ENCODE measurements at places on chromosomes 3 and 15.

GRCh38 chr3:111675846-111676210 lies 80.7 kb upstream of the ZBED2 start:
- no peak for DNase-seq

GRCh38 chr3:176430244-176431037 lies 766.8 kb downstream of the TBL1XR1 start:
- no peak for DNase-seq

DNA sequence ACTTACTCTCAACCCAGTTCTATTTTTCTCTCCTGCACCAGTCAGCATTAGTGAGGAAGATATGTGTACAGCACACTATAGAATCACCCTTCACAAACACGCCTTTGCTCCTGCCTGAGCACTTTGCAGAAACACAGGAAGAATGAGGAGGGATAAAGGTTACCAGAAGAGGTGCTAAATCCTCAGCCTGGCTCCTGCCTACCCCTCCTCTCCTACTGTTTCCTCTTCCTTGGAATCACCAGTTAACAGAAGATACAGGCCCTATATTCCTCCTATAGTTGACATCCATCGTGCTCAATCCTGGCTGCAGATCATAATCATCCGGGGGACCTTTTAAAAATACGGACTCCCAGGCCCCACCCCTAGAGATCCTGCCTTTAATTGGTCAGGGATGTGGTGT lies 28.9 kb downstream of the PARP15 start:
- DNase-seq = no peak

DNA sequence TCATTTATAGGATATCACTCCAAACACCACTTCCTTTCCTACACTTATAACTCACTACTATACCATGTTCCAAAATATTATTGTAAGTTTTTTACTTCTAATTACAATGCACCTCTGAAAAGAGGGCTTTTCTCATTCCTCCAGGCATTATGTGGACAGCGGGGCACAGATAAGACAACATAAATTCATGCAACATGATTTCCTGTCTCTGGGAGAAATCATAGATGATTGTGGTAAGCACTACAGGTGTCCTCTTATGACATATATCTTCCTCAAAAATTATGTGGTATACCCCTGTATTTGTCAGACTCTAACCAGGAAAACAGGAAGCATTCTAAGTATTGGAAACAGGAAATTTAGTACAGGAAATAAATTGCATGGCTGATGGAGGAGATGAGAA lies 45.7 kb upstream of the INO80 start:
- no peak for DNase-seq

- DNase-seq = no peak
Observed at GRCh38 chr3:10867384-10867783, 51.4 kb downstream of the SLC6A11 start.

DNA sequence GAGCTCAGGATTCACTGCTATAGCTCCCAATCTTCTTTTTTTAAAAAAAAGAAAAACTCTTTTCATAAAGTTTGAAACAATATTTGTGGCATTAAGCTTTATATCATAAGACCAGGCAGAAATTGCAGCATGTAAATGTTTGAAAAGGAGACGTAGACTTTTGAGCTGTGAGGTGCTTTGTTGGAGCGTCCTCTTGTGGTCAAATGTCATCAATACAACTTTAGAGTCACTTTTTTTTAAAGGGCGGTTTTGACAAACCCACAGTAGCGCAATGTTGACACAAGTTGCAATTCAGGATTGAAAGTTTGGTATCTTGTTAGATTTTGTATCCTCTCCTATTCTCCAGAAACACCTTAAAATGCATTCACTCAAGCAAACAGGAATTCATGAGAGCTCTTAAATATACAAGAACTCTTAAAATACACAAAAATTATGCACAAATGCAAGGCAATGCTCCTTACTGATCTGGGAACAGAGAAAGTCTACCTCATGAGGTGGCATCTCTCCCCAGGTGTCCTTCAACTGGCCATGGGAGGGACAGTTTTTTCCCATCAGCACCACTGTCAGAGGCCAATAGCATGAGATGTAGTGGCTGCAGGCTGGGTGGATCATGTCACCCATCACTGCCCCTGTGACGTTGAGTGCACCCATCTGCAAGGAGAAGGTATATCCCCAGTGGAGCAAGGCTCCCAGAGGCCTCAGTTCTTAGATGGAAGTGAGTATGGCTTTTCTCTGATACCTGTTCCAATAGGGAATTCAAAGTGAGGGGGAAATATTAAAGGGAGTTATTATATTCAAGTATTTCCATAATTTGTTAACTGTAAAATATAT lies 70.7 kb downstream of the ANXA2 start:
- no peak for DNase-seq

GRCh38 chr15:25608926-25609325 lies 170.1 kb upstream of the UBE3A start:
- DNase-seq = no peak

DNA sequence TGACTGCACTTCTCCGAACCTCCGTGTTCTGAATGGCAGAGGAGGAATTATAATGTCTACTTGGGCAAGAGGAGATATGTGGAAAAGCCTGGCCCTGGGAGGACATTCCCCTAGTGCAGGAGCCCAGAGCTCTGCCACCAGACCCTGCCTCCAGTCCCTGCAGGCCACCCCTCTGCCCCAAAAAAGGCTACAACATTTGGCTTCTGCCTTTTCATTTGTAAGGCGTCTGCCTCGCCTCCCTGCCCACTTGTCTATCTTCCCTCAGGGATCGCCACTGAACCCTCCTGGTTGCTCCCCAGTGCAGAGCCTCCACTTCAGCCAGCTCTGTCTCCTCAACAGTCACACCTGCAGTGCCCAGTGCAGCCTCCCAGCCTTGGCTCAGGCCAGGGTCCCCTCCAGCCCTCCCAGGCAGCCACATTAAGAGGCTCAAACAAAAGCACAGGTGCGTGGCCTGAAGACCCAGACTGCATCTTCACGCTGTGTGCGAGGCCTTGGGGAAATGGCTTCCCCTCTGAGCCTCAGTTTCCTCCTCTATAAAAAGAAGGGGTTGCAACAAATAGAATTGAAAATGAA lies 125.9 kb upstream of the SMAD3 start:
- DNase-seq = no peak

- DNase-seq = no peak
Observed at GRCh38 chr3:21564531-21564930, 186.5 kb downstream of the ZNF385D start.

DNA sequence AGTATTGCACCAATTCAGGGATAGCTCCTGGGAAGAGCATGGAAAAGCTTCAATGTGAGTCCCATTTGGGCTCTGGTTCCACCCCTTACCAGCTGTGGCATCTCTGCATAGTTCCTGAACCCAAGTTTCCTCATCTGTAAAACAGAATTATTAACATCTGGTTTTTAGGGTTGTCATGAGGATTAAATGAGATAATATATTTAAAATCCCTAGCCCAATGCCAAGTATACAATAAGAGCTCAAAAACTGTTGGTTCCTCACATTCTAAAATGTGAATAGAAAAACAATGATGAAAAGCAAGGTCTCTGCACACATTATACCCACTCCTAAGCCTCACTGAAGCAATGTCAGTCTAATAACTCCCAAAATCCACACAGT lies 237.3 kb upstream of the WNT5A start:
- DNase-seq = no peak

DNA sequence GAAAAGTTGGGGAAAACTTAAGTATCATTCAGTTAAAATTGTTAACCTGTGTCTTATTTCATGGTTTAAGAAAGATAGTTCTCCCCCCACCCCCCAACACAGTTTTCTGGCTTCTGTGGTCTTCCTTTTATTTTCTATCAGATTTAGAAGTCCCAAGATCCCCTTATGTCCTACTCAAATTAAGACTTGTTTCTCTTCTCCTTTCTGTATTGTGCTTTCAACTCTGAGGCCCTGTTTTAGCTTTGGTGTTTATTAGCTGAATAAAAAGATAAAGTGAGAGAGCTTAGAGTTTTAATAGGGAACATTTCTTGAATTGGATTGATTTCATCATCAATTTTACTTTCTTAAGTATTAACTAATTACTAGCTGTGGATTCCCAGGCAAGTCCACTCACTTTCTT lies 62.6 kb downstream of the AKAP13 start:
- no peak for DNase-seq

DNA sequence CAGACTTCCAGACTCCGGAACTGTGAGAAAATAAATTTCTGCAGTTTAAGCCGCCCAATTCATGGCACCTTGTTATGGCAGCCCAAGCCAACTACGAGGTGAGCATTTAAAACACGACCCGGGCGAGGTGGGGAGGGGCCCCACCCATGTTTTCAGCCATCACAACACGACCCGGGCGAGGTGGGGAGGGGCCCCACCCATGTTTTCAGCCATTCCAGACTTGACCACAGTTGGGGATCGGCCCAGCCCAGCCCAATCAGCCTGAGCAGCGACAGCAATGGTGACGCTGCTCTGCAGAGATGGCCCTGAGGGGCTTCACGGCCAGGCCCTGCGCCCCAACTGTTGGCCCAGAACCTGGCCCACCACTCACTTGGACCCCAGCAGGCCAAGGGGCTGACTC lies 93.1 kb downstream of the ATP10A start:
- DNase-seq = no peak

DNA sequence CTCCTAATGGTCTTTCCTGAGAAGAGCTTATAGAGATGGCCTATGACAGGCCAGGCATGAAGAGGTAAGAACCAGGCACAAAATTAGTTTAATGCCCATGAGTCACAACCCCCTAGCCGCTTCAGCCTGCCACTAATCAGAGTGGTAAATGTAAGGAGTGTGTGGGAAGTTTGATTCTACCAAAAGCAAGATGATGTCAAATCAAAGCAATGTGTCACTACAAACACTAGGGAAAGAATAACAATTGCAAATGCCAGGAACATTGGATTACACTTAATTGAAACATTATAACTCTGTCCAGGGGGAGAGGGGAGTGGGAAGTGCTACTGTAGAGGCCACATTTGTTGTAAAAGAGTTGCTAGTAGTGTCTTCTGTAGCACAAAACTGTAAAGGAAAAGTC lies 596.6 kb upstream of the AGTR1 start:
- no peak for DNase-seq

GRCh38 chr3:136381051-136381450 lies 130.9 kb downstream of the PCCB start:
- DNase-seq = no peak

GRCh38 chr3:183802989-183803388 lies 22.4 kb downstream of the MAP6D1 start:
- DNase-seq = no peak

DNA sequence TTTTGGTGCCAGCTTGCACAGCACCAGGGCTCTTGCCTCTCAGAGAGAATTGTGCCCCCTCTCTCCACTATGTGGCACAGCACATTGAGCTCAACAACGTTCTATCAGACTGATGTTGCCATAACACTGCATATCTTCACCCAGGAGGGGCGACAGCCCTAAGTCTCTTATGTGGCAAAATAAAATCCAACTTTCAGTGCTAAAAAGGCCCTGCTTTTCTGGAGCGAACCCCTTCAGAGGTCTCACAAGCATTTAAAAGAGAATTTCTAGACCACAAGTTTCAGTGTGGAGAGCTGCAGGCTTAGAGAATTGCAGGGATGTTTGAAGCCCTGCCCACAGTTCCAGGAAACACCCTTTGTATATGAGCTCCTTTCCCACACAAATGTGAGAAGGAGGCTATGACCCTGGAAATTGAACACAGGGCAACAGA lies 85.5 kb downstream of the LIPC start:
- DNase-seq = peak; percentile 31

DNA sequence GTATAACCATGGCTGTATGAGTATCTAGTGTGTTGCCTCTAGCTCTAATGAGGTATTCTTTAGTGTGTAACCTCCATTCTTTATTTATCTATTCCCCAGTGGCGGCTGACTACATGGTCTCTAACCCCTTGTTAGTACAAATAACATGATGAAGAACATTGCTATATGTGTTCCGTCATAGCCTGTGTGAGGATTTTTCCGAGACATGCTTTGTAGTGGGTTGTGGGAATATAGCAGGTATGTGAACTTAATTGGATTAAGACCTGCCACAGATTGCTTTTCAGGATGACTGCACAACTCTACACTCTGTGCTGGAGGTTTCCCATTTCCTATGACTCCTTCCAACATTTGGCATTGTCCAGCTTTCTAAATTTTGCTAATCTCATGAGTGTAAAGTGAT lies 563.4 kb downstream of the ROBO1 start:
- no peak for DNase-seq

- DNase-seq = no peak
Observed at GRCh38 chr3:20230954-20231353, 44.9 kb upstream of the SGO1 start.

DNA sequence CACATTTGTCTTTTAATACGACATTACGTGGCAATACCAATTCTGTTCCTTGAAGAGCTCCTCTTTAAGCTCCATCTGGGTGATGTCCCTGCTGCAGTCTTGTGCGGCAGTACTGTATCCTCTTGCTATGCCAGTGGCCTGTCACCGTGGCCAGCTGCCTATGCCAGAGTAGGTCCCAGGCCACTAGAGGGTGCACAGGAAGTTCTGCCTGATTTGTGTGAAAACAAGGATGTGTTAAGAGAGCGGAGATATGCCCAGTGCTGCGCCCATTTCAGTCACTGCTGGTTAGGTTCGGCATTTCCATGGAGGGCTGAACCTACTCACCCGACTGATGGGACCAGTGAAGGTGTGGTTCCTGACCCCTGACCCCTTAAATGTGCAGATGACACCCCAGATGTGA lies 25.2 kb downstream of the NIPA1 start:
- no peak for DNase-seq

Data from activated T-cell treated with anti-CD3 and anti-CD28 coated beads, Interleukin-2, amount 50 U/mL, for 48 hours (primary cell).